Activated T-cell treated with anti-CD3 and anti-CD28 coated beads, Interleukin-2, amount 50 U/mL, for 72 hours (primary cell): ENCODE measurements at places on chromosomes 12 and 14. TPM values are rescaled to one million over a fixed set of nuclear protein-coding genes. Genes with fewer than 3 reads are reported as not detected.

Gene ARG2
- 8.5 TPM for total RNA-seq

Gene PPM1H
- not detected for total RNA-seq

GRCh38 chr12:113135178-113136127 is at the start of gene RASAL1:
Gene RASAL1, minus strand, starts transcription at chr12:113135761. Its CDS starts 299 bp downstream, at chr12:113135462.
- DNase-seq = peak; percentile 95
- H3K4me1 ChIP-seq = peaks cover 33% of the 10 kb centered on the region
- no peaks in the 10 kb centered on the region for H3K27me3 ChIP-seq
- H3K36me3 ChIP-seq = no peaks in the 10 kb centered on the region
- peak within 1 kb of the TSS; percentile 84 for H3K27ac ChIP-seq
- H3K4me3 ChIP-seq = peak within 1 kb of the TSS; percentile 81

DNA sequence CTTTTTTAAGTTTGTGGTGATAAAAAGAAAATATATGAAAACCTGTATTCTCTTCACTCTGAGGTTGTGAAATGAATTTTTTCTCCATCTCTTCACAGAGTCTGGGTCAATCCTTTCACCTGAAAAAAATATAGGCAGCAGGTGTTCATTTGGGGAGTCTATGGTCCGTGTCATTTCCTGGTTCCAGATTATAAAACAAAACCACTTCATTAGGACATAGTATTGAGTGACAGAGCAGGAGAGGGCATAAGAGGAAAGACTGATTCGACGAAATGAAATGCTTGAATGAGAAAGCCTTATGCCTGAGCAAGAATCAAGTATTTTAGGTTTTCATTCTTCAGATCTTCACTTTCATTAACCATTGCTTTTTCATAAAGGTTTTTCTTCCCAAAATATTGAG is 51.8 kb upstream of the NUAK1 start:
- H3K27me3 ChIP-seq = peaks cover 20% of the 10 kb centered on the region
- H3K4me1 ChIP-seq = no peaks in the 10 kb centered on the region
- H3K27ac ChIP-seq = no peak overlapping the region
- H3K36me3 ChIP-seq = no peaks in the 10 kb centered on the region

DNA sequence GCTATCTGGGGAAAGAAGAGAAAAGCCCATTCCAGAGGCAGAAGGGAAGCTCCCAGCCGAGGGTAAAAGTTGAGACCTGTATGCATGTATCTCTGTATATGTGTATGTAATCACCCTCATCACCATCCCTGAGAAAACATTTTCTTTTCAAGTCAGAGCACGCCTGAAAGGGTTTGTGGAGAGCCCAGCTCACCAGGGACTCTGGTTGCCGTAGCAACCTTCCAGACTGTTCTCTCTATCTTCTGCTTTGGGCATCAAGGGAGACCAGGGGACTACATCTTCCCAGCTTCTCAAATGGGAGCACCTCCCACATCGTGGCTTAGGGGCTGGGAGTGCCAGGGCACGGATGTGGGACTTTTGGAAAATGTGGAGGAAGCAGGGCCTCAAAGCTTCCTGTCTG is 93.5 kb downstream of the GALNT8 start:
- H3K36me3 ChIP-seq = no peaks in the 10 kb centered on the region
- no peak overlapping the region for H3K4me3 ChIP-seq
- DNase-seq = no peak
- peaks cover 28% of the 10 kb centered on the region for H3K4me1 ChIP-seq
- peaks cover 61% of the 10 kb centered on the region for H3K27me3 ChIP-seq

DNA sequence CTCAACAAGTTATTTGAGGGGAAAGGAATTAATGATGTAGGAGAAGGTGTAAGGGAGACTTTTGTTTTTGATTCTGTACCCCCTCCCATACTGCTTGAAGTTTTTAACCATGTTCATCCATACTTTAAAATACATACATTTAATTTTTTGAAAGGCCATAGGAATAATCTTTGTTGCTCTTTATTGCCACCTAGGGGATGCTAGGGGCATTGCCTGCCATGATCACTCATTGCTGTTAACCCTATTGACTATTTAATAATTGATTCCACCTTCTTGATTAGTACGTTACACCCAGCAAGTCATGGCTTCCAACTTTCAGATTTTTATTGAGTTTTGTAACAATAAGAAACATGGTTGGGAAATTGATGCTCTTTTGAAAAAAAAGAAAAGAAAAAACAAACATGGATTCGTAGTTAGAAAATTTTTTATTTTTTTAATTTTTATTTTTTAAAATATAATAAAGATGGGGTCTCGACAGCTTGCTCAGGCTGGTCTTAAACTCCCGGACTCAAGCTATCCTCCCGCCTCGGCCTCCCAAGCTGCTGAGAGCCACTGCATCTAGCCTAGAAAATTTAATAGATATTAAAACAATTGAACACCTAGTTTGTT is 8.5 kb upstream of the PRKAB1 start:
- no peak overlapping the region for H3K4me3 ChIP-seq
- peaks cover 7% of the 10 kb centered on the region for H3K4me1 ChIP-seq
- H3K27me3 ChIP-seq = no peaks in the 10 kb centered on the region
- H3K36me3 ChIP-seq = no peaks in the 10 kb centered on the region

- H3K27ac ChIP-seq = no peak within 1 kb of the TSS
- H3K36me3 ChIP-seq = no peaks in the 10 kb centered on the region
- peak within 1 kb of the TSS; percentile 65 for H3K4me3 ChIP-seq
- peaks cover 9% of the 10 kb centered on the region for H3K4me1 ChIP-seq
- no peak for DNase-seq
Measured at GRCh38 chr12:41188058-41188840, at the start of gene PDZRN4. Gene PDZRN4, plus strand, starts transcription at chr12:41188320.

GRCh38 chr12:14275886-14276285 is 89.6 kb upstream of the ATF7IP start:
- peaks cover 7% of the 10 kb centered on the region for H3K36me3 ChIP-seq
- no peaks in the 10 kb centered on the region for H3K27me3 ChIP-seq
- H3K4me1 ChIP-seq = peaks cover 19% of the 10 kb centered on the region
- H3K4me3 ChIP-seq = no peak overlapping the region

GRCh38 chr12:129549656-129550055 is 354.2 kb downstream of the TMEM132D start:
- no peaks in the 10 kb centered on the region for H3K27me3 ChIP-seq
- H3K4me3 ChIP-seq = no peak overlapping the region
- DNase-seq = no peak
- no peaks in the 10 kb centered on the region for H3K4me1 ChIP-seq
- no peak overlapping the region for H3K27ac ChIP-seq
- H3K36me3 ChIP-seq = no peaks in the 10 kb centered on the region

- no peaks in the 10 kb centered on the region for H3K36me3 ChIP-seq
- no peaks in the 10 kb centered on the region for H3K4me1 ChIP-seq
- DNase-seq = no peak
- H3K27me3 ChIP-seq = peaks cover 21% of the 10 kb centered on the region
Measured at GRCh38 chr14:25067600-25067999, 17.7 kb upstream of the STXBP6 start.

DNA sequence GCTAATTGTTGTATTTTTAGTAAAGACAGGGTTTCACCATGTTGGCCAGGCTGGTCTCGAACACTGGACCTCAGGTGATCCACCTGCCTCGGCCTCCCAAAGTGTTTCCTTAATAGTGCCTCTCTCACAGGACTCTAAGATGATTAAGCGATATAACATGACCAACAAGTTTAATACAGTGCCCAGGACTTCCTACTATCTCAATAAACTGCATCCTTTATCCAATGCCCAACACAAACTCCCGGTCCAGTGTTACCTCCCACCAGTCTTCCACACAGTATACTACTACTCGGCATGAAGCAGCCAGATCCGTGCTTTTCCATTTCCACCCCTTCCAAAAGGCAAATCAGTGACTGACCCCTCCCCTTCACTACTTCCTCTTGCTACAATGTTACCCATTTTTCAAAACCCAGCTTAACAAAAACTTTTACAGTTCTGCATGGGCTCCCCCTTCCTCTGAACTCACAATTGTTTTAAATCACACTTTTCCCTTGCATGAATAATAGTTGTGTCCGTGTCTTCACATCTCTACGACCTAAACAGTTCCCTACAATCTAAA is 900 bp downstream of the NOP2 start:
- peak overlapping the region; percentile 98 for H3K27ac ChIP-seq
- no peaks in the 10 kb centered on the region for H3K27me3 ChIP-seq
- peak overlapping the region; percentile 93 for H3K4me3 ChIP-seq
- H3K36me3 ChIP-seq = peaks cover 51% of the 10 kb centered on the region

- H3K4me1 ChIP-seq = peaks cover 92% of the 10 kb centered on the region
- no peaks in the 10 kb centered on the region for H3K27me3 ChIP-seq
- peak overlapping the region; percentile 95 for H3K27ac ChIP-seq
- peak; percentile 63 for DNase-seq
Measured at GRCh38 chr12:92403210-92404175, 257.8 kb upstream of the BTG1 start.
